ENCODE measurements at places on chromosomes 12 and 14.
A peak's percentile ranks its signal among the peaks of the same experiment; 100 is the strongest.

DNA sequence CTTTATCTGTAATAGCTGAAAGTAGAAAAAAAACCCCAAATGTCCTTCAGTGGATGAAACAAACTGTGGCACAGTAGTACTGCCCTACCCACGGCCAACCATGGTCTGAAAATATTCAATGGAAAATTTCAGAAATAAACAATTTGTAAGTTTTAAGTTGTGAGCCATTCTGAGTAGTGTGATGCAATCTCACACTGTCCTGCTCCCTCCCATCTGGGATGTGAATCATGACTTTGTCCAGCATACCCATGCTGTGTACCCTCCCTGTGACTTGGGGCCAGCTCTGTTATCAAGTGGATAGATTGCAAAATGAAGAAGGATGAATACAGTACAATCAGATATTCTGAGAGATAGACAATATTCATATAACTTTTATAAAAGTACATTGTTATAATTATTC is 106.2 kb downstream of the SMOC1 start:
- DNase-seq, result peak; percentile 36

GRCh38 chr12:9668161-9669018 is 1.1 kb upstream of the CLEC2D start:
- DNase-seq, result peak; percentile 77

DNA sequence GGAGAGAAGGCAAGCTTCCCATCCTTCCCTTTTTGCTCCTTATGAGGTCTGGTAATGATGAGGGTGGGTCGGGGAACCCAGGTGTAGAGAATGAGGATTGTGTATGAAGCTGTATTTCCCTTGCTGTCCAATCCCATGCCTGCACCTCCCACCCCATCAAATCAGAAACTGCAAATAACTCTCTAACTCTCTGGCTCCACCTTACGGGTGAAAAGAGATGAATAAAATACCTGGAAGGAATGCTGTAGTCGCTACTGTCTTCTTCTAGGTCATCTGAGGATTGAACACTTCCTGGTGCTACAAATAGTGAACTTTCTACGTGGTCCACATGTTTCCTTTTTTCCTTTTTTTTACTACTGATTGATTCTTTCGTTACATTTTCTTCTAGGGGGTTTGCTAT is 38.9 kb upstream of the DICER1 start:
- no peak for DNase-seq

- DNase-seq, result no peak
Measured at GRCh38 chr12:92650228-92650822, 52.5 kb upstream of the PLEKHG7 start.

GRCh38 chr14:103343905-103344797 is 10.1 kb downstream of the EIF5 start:
- no peak for DNase-seq

- DNase-seq, result no peak
Measured at GRCh38 chr14:24080142-24080530, 8.8 kb downstream of the CPNE6 start.

DNA sequence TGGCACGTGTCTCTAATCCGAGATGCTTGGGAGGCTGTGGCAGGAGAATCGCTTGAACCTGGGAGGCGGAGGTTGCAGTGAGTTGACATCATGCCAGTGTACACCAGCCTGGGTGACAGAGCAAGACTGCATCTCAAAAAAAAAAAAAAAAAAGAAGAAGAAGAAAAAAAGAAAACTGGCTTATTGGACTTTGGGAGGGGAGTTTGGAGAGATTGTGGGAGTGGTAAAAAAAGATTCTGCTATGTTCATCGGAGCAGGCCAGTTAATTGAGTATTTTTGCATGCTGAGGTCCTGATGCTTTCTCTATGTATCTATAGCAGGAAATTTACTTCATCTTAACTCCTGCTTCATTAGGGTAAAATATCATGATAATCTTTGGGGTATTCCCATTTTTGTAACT is 11.6 kb downstream of the CNOT2 start:
- DNase-seq, result no peak

GRCh38 chr12:23006413-23006812 is 381.4 kb downstream of the ETNK1 start:
- DNase-seq, result no peak

DNA sequence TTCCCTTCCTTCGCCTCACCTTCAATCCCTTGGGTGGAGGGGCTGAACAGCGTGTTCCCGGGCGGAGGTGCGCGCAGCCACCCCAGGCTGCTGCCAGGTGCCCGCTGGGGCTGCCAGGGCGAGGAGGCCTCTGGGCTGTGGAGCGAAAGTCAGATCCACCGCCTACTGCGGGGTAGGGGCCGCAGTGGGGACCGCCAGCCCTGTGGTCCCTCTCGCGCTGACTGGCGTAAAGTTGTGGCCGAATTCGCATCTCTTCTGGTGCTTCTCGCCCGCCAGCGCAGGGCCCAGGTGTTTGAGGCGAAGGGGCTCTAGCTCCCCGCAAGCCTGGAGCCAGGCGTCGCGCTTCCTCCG is 6.9 kb upstream of the HOXC4 start:
- DNase-seq, result no peak

DNA sequence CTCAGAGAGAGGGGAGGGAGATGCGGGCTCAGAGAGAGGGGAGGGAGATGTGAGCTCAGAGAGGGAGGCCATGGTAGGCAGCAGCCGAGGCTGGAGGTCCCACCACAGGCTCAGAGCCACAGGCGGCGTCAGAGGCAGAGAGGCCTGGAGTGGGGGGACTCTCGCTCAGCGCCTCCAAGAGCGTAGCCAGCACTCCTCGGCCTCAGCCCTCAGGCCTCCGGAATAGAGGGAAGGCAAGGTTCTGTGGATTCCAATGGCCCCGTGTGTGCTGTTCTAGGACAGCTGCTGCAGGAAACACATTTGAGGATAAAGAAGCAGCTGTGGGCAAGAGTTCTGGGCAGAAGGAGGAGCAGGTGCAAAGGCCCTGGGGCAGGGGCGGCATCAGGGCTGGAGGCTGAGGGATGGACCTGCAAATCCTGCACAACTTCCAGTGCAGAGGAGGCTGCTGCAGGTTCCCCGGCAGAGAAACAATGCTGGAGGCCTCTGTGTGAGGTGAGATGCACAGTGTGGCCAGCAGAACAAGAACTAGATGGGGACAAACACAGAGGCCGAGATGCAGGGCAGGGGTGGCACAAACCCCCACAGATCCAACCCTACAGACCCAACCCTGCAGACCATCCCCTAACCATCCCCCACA is 59.1 kb upstream of the GALNT9 start:
- DNase-seq, result no peak

GRCh38 chr12:54601841-54602240 is 13.4 kb upstream of the PPP1R1A start:
- DNase-seq, result peak; percentile 41

GRCh38 chr14:53621433-53621832 is 335.2 kb downstream of the BMP4 start:
- DNase-seq, result no peak

- no peak for DNase-seq
Measured at GRCh38 chr14:82500222-82500621, 966.6 kb upstream of the SEL1L start.

DNA sequence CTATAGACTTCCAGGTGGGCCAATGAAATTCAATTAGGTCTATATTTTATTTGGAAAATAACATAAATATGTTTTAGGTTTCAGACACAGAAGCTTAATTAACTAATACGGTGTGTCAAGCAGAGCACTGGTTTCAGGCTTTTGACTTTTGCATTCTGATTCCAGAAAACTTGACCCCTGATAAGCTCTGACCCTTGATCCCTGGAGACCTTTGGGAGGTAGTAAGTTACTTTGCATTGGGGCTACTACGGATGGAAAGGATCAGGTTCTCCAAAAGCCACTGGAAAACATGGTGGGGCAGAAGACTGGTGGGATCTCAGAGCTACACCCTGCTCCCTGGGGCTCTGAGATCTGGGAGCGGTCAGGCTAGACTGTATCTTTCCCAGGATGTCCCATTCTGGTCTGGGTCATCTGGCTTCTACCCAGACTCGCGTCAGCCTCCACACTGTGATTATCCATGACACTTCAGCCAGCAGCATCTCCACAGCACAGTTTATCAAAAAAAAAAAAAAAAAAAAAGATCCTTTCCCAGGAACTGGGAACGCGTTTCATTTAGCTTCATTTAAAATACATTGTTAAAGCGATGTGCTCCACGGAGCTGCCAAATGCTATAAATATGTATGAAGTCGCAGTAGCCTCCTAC is 17.8 kb upstream of the EMP1 start:
- no peak for DNase-seq

GRCh38 chr12:117513353-117513752 is 151.9 kb upstream of the NOS1 start:
- DNase-seq, result no peak

- no peak for DNase-seq
Measured at GRCh38 chr12:1692895-1693610, 2.2 kb downstream of the ADIPOR2 start.

GRCh38 chr12:123051556-123051955 is 71.1 kb downstream of the ARL6IP4 start:
- DNase-seq, result no peak

- DNase-seq, result peak; percentile 71
Measured at GRCh38 chr14:76647697-76648298, 113.5 kb upstream of the VASH1 start.

GRCh38 chr12:54039417-54040147 is 6.7 kb downstream of the HOXC5 start:
- DNase-seq, result no peak

- DNase-seq, result no peak
Measured at GRCh38 chr12:63419154-63419553, 249.1 kb downstream of the DPY19L2 start.

- no peak for DNase-seq
Measured at GRCh38 chr14:45359746-45360145, 106.7 kb upstream of the MIS18BP1 start.

DNA sequence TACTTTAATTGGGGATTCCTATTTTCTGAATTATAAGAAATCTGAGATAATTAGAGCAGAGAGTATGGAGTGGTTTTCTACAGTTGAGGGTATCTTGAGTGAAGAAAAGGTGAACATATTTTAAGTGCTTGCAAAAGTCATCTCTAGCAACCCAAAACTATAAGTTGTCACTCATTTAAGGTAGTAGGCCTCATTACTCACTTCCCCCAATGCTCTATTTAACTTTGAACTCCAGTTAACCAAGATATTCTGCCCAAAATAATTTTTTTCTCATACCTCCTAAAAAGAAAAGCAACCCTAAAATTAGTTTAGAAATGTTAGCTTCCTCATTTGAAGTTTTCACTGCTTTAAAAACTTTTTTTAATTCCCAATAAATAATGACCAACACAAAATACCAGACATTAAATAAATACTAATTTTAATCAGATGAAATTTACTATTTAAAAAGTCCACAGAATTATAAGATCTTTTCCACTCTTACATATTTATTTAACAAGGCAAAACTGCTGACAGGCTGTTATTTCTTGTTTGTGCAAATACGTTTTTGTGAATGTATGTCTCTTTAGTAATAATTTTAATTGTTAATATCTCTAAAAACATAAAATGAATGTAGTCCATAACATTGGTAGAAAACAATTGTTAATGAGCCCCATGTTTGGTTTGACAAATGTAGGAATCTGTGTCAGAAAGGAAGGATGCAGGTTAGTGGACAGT is 47.8 kb downstream of the VRK1 start:
- no peak for DNase-seq

GRCh38 chr14:20630340-20631022 is 11.0 kb downstream of the OR6S1 start:
- DNase-seq, result peak; percentile 29

DNA sequence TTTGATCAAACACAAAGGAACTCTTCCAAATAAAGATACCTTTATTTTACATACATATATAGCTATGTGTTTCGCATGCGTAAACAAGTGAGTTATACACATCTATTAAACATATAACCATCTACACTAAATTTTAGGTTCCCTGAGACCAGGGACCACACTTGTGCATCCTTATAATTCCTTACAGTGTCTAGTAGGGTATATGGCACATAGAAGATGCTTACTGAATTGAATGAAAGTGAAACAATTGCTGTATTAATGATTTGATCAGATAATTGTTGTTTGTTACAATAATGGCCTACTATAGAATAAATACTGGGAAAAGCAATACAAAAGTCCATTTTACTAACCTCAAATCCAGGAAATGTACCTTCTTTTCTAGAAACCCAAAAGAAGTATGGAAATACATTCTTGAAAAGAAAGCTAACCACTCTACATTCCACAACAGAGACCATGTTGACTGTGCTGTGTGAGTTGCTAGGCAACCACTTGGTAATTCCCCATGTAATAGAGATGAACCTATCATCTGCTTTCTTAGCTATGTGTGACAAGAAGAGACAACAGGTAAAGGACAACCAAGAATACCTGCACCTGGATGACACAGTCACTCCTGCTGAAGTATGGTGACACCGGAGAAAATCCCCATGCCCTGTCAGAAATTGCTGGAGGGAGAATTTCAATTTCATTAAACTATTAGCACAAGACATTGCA is 11.9 kb upstream of the CIPC start:
- peak; percentile 61 for DNase-seq

- no peak for DNase-seq
Measured at GRCh38 chr14:105324871-105325270, 10.3 kb downstream of the PACS2 start.

GRCh38 chr12:34605510-34605887 is 583.2 kb downstream of the ALG10 start:
- DNase-seq, result no peak

DNA sequence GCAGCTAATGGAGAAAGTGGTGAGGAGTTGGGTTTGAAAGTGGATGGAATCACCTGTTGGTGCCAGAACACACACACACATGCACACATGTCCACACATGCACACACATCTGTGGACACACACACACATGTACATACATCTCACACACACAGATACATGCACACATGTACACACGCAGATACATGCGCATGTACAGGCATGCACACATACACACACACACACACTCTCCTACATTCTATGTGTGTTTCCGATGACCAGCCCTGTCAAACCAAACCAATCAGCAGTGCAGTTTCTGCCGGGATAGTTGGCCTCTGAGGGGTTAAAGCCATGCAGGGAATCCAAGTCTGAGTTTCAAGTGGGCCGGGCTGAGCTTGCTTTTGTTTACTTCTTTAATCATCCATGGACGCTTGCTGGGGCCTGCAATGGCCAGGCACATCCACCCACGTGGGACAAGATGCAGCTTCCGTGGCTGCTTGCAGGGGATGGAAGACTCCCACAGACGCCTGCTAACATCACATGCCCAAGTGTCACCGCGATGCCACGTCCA is 52.5 kb downstream of the GALNT9 start:
- no peak for DNase-seq

DNA sequence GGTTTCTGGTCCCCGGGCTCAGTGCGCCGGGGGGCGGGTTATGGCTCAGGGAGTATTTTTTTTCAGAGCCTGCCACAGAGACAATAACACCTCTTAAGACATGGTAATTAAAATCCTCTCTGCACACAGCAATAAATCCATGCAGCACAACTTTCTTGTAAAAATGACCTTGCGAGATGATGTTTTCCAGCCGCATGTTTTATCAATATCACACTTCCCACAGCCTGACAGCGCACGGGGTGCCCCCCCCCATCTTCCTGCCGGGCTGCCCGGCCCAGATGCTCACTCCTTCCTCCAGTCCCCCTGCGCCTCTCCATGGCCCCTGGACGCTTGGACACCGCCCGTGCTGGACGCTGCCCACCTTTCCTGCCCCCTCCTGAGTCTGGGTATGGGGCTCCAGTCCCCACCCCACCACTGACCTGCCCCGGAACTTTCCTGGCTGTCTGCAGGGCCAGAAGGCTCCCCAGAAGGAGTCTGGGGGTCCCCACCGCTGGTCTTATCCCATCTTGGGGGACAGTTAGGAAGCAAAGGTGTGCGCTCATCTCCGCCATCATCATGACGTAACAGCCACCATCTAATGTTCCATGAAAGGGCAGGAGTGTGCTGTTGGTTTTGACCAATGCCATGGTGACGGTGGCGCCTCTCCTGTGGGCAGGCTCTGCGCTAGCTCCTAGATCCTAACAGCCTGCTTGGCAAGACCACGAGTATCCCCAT is 182.9 kb downstream of the KIF26A start:
- no peak for DNase-seq
